Pancreas (tissue), 10 donors: ENCODE measurements at places on chromosomes 4 and X.

GRCh38 chr4:97396605-97397004 lies 746.7 kb downstream of the STPG2 start:
- H3K4me1 ChIP-seq: no peaks in the 10 kb centered on the region
- no peaks in the 10 kb centered on the region for H3K27me3 ChIP-seq
- H3K4me3 ChIP-seq: no peak overlapping the region
- no peaks in the 10 kb centered on the region for H3K36me3 ChIP-seq
- no peak for DNase-seq

DNA sequence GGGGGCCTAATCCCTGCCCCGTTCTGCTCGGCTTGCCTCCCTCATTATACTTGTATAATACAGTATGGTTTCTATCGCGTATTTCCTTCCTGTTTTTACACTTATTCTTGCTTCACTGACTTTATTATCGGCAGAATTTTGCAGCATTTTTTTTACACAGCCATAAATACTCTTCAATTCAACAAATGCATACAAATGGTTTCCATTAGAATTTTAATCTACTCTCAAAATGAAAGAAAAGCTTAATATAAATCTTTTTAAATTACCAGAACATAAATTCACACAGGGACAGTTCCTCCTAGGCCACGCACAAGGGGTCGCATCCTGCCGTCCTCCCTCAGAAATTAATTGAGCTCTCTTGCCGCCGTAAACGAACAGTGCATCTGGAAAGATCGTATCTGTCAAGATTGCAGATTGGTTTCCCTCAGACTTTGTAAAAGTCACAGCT lies 42.9 kb downstream of the DCTD start:
- no peak overlapping the region for H3K4me3 ChIP-seq
- no peaks in the 10 kb centered on the region for H3K27me3 ChIP-seq

DNA sequence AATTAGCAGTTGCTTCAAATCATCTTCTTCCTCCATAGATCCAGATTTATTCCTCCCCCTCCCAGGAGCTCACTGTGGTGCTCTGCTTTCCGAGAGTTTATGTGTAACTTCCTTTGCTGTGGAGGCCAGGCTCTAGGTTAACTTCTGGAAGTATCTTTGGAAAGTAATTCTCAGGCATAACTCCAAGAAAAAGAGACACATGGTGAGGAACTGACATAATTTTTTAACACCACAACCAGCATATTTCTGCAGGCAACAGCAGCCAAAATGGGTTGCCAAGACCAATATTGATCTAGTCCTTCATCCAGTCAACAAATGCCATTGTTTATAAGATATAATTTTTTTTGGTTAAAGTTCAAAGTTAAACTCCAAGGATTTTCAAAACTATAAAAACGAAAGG lies 114.5 kb upstream of the RBPJ start:
- no peaks in the 10 kb centered on the region for H3K27me3 ChIP-seq

- H3K4me1 ChIP-seq: no peaks in the 10 kb centered on the region
- no peak overlapping the region for H3K4me3 ChIP-seq
- peaks cover 7% of the 10 kb centered on the region for H3K27me3 ChIP-seq
- H3K27ac ChIP-seq: no peak overlapping the region
- H3K36me3 ChIP-seq: no peaks in the 10 kb centered on the region
- DNase-seq: no peak
Measured at GRCh38 chr4:10140866-10141759, 24.5 kb upstream of the WDR1 start.

- no peaks in the 10 kb centered on the region for H3K4me1 ChIP-seq
- H3K36me3 ChIP-seq: no peaks in the 10 kb centered on the region
- H3K27me3 ChIP-seq: no peaks in the 10 kb centered on the region
Measured at GRCh38 chr4:53507671-53508286, 83.5 kb downstream of the LNX1 start.
